ENCODE measurements at places on chromosomes 12 and 14.

DNA sequence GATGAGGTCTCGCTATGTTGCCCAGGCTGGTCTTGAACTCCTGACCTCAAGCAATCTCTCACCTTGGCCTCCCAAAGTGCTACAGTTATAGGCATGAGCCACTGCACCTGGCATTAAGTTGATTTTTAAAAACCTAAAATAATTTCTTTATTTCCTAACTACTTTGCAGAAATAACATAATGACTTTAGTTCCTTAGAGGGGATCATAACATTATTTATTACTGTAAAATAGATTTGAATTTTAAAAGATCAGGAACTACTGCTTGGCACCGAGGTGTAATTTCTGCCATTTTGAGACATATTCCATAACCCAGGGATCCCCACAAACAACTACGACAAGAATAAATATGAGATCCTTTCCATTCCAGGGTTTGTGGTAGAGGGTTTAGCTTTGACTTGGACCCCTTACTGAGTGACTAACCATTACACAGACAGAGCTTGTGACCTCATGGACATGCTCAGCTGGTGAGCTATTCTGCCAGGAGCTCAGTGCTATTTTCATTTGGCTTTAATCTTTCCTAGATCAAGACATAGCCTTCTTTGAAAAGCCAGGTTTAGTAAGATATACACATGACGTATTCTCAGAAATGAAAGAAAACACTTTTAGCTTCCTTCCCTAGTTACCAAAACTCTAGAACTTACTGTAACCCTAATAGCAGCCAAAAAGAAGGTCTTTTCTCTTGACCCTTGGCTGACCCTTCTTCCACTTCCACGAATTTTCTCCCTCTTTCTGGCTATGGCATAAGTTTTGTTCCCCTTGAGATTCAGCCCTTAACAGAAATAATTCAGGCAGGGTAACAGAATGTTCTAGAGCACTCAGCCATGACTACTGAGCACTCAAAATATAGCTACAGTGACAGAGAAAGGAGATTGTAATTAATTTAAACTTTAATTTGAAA, 75.1 kb upstream of the NUDT4 start:
- peak; percentile 45 for DNase-seq

DNA sequence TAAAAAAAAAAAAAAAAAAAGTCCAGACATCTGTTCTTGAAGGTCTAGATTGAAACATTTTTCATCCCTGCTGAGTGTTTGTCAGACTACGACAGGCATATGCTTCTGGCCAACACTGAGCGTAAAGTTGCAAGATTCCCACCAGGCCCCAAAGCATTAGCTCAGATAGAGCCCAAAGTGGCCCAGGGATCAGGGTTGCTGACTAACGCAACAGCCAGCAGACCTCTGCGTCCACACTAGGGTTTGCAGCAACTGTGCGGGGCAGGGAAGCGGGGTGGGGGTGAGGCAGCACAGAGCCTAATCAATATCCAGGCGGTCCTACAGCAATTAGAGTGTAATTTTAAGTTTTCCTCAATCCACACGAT, 55.7 kb downstream of the SSH1 start:
- DNase-seq, result peak; percentile 51

- peak; percentile 86 for DNase-seq
Observed at GRCh38 chr12:13173012-13173932, 23.3 kb upstream of the EMP1 start.

DNA sequence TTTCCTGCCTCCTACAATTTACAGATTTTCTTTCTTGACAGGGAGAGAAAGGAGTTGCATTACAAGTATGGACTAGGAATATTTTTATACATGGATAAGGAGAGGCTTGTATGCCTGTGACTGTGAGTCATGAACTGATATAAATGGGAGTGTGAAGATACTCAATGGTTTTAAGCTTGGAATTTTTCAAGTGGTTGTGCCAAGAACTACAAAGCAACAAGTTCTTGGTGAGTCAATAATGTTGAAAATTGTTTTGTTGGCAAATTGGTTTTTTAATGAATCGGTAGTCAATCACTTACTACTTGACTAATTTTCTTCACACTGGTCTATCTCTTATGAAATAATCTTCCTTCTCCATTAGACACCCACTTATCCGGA, 58.9 kb upstream of the HMGA2 start:
- no peak for DNase-seq

DNA sequence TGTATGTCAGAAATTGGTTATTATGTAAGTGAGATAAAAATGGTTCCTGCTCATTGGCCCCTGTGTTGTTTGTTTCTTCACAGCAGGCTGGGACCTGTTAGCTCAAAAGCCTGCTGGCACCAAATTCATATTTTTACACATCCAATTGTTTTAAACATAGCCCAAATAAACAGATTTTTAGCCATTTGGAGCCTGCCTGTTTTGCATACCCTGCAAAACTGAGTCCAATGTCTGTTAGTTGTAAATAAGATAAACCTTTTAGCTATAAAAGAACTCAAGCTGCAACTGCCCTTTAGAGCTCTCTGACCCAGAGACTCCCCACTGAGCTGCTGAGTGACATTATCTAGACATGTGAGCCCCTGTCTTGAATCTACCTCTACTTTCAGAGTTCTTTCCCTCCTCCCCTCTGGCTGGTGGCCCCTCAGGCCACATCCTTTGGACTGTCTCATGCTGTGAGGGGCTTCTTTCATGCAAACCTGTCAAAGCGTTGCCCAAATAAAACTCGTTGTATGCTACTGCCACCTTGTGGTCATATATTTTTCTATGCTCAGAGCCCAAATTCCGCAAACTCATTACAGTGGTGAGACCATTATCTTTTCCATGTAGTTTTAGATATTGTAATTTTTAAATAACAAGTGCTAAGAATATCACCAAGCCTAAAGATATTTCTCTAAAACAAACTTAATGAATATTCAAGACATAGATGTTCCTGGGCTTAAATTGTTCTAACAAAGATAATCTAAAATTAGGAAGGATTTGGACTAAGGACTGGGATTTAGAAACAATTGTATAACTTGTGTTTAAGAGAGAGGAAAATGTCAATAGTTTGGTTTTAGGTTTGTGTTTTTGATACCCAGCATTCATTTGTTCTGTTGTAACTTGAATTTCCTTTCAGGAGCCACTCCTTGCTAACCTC, 337.9 kb downstream of the AACS start:
- DNase-seq, result no peak
